ENCODE measurements at places on chromosomes 13 and 19.
A peak's percentile ranks its signal among the peaks of the same experiment; 100 is the strongest.

- DNase-seq: no peak
Observed at GRCh38 chr19:49863935-49864320, 3.4 kb downstream of the PNKP start.

- no peak for DNase-seq
Observed at GRCh38 chr19:17835182-17836006, 12.4 kb downstream of the JAK3 start.

- no peak for DNase-seq
Observed at GRCh38 chr13:110347535-110348308, 40.6 kb downstream of the COL4A2 start.

DNA sequence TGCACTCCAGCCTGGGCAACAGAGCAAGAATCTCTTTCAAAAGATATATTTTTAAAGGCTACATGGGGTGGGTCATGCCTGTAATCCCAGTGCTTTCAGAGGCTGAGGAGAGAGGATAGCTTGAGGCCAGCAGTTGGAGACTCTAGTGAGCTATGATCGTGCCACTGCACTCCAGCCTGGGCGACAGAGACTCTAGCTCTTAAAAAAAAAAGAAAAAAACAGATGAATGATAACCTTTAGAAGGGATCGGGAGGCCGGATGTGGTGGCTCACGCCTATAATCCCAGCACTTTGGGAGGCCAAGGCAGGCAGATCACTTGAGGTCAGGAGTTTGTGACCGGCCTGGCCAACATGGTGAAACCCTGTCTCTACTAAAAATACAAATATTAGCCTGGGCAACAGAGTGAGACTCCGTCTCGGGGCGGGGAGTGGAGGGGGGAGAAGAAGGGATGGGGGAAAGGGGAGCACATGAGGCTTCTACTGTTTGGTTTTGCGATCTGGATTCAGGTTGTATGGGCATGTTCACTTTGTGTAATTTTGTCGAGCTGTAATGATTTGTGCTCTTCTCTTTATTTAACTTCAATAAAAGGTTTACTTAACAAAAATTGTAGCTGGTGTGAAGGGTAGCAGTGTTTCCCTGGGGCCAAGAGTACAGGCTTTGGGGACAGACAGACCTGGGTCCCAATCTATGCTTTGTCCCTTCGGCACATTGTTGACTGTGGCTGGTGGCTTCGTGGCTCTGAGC, 1.1 kb upstream of the PSMC4 start:
- DNase-seq: no peak

- DNase-seq: no peak
Observed at GRCh38 chr19:49920624-49921363, 8.2 kb upstream of the ATF5 start.

DNA sequence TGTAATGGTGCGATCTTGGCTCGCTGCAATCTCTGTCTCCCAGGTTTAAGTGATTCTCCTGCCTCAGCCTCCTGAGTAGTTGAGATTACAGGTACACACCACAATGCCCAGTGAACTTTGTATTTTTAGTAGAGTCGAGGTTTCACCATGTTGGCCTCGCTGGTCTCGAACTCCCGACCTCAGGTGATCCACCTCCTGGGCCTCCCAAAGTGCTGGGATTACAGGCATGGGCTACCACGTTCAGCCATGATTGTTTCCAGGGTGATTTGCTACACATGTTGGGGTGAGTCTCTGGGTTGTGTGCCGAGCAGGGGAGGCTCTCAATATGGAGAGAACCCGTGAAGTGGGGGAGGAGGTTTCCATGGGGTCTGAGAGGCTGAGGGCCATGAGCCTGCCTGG, 24.8 kb upstream of the CEACAM21 start:
- no peak for DNase-seq

GRCh38 chr13:43587376-43587775, 199.4 kb downstream of the ENOX1 start:
- DNase-seq: no peak

DNA sequence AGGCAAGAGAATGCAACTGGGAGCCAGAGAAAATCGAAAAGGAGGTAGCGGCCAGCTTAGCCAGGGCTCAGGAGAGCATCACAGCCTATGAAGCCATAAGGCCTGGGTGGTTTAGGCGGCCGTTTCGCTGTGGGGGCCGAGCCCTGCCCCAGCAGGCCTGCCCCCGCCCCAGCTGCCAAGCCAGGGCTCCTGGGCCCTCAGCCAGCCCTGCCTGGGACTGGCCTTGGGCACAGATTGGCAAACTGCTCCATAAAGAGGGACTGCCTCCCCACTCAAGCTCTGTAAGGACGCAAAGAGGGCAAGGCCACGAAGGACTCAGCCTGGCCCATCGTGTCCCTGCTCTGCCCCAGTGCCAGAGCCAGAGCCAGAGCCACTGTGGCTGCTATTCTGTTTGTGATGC, 10.2 kb downstream of the ZNF653 start:
- no peak for DNase-seq

- DNase-seq: no peak
Observed at GRCh38 chr13:100528820-100529219, 59.8 kb downstream of the GGACT start.

DNA sequence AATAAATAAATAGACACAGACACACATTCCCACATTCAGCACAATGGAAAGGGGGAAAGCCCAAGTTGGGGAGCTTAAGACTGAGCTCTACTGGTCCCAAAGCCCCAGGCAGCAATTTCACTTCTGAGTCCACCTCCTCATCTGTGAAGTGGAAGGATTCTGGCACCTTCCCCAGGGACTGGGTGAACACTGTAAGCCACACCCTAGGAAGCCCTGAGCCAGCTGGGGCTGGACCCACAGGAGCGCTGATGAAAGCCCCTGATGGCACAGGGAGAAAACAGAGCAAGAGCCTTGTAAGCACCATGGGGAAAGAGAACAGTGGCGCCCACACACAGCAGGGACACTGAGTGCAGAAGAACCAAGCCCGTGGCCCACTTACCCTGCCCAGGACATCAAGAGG, 37.8 kb downstream of the EPS15L1 start:
- no peak for DNase-seq

DNA sequence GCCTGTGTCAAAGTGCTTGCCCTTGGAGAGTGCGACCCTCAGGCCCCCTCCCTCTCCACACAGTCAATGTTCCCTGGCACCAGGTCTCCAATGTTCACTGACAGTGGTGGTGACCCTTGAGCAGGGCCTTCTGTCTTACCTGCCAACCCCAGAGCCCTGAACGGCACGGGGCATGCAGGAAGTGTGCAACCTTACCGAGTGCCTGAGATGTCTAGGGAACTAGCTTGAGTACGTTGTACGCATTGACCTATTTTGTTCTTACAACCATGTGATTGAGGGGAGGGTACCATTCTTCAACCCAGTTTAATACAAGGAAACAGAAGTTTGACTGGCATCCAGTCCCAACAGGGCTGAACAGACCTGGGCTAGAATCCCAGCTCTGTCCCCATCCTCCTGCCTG, 13.2 kb downstream of the MAG start:
- DNase-seq: no peak

GRCh38 chr19:29963576-29963975, 21.5 kb downstream of the URI1 start:
- DNase-seq: no peak

DNA sequence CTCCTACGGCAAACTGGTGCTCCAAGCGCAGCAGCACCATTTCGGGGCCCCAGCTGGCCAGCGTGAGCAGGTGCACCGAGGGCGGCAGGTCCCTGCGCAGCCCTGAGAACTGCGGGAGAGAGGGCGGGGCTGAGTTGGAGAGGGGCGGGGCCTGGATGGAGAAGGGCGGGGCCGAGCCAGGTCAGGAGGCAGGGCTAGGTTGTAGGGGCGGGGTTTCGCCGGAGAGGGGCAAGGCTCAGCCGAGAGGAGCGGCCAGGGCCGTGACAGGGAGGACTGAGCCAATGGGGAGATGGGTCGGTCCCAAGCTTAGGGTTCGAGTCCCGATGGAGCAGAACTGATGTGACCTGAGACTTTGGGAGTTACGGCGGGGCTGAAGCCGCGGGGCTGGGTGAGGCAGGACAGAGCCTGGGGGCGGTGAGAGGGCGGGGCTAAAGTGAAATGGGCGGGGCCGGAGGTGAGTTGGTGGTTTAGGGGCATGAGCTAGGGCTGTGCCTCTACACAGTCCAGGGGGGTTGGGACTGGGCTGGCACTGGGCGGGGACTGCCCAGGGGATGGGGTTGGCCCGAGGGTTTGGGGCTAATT, 19.0 kb downstream of the MAN2B1 start:
- DNase-seq: no peak

GRCh38 chr19:49741210-49741844, 21.8 kb downstream of the TSKS start:
- no peak for DNase-seq

DNA sequence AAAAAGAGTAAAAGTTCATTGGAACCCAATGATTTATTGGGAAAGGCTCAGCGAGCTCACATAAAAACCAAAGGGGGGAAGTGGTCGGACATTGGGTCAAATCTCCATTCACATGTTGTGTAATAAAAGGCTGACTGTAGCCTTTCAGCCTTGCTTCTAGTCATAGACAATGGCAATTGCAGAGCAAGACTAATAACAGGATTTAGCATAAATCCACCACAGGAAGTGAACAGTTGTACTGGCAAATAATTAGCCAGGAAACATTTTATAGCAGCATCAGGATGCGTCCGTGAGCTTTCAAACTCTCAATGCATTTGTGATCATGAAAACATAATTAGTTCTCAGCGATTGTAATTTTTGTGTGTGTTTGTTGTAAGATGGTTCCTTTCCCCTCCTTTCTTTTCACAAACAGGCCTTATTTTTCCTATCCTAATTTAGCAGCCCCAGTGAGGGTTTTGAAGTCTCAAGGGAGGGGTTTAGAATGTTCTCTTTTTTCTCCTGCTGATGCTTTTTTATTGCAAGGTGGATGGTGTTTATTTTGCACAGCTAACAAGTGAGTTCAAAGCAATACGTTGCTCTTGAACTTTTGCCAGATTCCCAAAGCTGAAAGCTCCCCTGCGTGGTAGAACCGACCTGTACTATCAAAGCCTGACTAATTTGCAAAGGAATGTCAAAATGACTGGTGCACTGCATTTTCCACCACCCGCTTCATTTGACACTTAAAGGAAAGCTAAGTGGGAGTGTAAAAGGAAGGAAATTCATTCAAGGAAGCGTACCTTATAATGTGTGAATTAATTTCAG, 105.6 kb downstream of the SPRY2 start:
- no peak for DNase-seq

- DNase-seq: peak; percentile 48
Observed at GRCh38 chr19:3224346-3225168, at the start of gene CELF5. Gene CELF5, plus strand, starts transcription at chr19:3224661. Its CDS starts 79 bp downstream, at chr19:3224740.

DNA sequence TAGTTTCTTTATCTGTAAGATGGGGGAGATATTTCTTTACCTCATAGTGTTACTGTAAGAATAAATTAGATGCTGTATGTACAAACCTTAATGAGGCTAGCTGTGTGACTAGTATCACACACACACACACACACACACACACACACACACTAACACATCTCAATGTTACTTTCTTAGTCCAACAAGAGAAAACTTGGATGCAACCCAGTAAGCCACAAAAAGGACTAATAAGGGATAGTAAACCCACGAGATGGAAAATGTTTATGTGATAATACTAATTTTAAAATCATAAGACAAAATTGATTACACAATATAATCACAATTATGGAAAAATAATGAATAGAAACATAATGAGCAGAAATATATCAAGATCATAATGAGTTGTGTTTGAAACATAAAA, 437.7 kb upstream of the ZNF507 start:
- DNase-seq: no peak

DNA sequence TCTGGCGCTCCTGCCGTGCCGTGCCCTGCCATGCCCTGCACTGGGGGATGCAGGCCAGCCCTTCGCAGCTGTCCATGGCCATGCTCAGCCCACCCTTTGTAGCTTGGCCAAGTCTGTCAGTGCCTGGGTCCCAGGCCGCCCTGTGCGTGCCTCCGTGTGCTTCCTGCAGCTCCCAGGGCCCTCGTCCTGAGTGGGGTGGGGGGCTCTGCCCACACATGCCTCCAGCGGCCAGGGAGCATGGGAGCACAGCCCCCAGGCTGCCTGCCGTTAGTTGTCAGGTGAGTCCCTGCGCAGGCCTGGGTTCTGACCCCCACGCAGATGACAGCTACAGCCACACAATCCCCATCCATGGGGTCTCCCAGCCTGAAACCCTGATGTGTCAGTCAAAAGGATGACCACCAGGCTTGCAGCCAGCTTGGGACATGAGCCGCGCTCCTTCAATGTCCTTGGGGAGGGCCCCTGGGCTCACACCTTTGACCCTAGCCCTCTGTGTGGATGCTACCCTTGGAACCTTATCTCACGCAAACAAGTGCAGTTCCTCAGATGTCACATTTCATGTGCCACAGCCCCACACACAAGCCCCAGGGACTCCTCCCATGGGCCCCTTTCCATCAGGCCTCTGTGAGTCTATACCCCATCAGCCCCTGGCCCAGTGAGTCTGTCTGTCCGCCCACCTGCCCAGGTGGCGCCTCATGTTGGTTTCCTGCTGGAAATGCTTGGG, 24.5 kb downstream of the TMED1 start:
- no peak for DNase-seq

GRCh38 chr13:35481777-35482176, 5.3 kb upstream of the MAB21L1 start:
- no peak for DNase-seq
